ENCODE measurements at places on chromosomes 7 and 10. TPM values are rescaled to one million over a fixed set of nuclear protein-coding genes. Genes with fewer than 3 reads are reported as not detected.

Gene DKK1
- total RNA-seq = not detected

Gene TMEM184A
- 0.66 TPM for total RNA-seq

Gene GPR15LG
- not detected for total RNA-seq

DNA sequence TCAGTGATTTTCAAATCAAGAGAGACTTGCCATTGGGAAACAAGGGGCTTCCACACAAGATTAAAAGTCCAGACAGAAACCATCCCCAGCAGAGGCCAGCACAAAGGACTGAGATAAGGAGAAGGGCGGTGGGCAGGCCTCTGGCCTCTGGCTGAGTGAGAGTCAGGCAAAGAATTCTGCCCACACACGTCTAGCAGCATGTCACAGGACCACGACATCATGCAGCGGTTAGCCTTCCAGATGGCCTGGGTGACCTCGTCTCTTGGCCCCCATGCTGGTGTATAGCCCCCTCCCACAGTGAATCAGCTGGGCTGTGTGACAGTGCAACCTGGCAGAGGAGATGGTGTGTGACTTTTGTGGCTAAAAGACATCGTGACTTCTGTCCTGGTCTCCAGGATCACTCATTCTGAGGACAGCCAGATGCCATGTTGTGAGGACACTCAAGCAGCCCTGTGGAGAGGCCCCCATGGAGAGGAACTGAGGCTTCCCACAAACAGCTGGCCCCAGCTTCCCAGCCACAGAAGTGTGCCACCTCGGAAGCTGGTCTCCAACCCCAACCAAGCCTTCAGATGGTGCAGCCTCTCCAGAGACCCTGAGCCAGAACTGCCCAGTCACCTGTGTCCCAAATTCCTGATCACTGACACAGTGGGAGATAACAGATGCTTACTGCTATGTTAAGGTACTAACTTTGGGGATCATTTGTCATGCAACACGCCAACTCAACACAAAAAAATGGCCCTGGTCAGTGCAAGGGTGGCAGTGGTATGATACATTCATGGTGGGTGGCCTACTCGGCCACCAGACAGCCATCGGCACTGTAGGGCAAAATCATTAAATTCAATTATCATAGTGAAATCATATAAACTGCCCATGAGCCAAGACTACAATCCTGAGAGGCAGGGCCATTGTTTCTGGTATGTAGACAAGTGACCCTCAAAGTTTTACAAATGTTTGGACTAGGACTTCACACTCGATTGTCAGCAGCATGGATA lies 73.2 kb downstream of the TNS3 start:
- DNase-seq = no peak

DNA sequence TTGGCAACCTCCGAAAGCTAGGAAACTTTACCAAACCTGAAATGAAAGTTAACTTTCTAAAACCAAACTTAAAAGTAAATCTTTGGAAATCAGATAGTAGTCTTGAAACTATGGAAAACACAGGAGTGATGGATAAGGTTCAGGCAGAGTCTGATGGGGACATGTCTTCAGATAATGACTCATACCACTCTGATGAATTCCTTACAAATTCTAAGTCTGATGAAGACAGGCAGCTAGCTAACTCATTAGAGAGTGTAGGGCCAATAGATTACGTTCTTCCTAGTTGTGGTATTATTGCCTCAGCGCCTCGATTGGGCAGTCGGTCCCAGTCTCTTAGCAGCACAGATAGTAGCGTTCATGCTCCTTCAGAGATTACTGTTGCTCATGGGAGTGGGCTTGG lies 45.9 kb downstream of the MCMBP start:
- no peak for DNase-seq

- no peak for DNase-seq
Observed at GRCh38 chr10:20105931-20106330, 289.7 kb downstream of the PLXDC2 start.

DNA sequence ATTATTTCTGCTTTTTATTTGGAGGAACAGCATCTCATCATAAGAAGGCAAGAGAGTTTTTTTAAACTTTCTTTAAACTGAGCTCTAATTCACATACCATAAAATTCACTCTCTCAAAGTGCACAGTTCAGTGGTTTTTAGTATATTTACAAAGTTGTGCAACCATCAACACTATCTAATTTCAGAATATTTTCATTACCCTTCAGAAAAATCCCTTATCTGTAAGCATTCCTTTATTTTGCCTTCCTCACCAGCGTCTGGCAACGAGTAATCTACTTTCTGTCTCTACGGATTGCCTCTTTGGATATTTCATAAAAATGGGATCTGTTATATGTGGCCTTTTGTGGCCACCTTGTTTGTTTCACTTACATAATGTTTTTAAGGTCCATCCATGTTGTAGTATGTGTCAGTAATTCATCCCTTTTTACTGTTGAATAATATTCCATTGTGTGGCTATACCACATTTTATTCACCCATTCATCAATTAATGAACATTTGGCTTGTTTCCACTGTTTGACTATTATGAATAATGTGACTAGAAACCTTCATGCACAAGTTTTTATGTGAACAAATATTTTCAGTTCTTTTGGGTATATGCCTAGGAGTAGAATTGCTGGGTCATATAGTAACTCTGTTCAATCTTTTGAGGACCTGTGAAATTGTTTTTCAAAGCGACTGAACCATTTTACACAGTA lies 181.5 kb downstream of the TRIL start:
- DNase-seq = no peak

Data from GM23338 (cell line).